Stimulated activated CD4-positive, alpha-beta T cell treated with anti-CD3 and anti-CD28 coated beads, TNF-alpha, amount 100 ng/mL, for 24 hours (primary cell): ENCODE measurements at places on chromosomes 5 and 9.

DNA sequence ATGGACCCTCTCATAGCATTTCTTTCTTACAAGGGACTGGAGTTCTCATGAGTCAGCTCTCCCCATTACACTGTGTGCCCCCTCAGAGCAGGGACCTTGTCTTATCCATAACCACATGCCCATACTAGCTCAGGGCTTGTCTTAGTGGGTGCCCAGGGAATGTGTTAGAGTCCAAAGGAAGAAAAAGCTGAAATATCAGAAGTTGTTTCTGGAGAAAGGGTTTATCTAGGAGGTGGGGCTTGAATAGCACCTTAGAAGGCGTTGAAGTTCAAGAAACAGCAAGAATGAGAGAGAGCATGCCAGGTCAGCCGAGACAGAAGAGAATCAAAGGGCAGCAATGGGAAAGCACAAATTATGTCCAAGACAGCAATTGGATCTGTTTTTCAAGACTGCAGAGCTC, 109.4 kb downstream of the TTLL11 start:
- DNase-seq, result no peak

- no peak for DNase-seq
Measured at GRCh38 chr5:39542511-39543285, 117.9 kb upstream of the DAB2 start.

DNA sequence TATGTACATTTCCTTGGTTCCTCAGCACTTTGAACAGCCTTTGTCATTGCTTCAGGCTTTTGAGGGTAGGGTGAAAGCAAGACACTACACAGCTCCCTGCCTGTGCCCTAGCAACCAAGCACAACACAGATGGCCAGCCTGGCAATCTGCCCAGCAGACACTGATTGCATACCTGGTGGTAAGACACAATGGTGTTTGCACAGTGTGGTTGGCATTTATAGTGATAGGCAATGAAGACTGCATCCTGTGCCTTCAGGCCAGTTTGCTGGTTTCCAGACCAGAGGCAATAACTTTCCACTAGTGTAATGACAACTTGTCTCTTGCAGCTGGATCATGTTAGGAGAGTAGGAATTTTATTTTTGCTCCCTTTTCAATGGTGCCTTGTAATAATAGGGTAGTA, 144.5 kb upstream of the TNC start:
- no peak for DNase-seq

- no peak for DNase-seq
Measured at GRCh38 chr9:71762900-71763653, 5.2 kb downstream of the CEMIP2 start.

GRCh38 chr5:91011029-91011428, 372.1 kb downstream of the ARRDC3 start:
- DNase-seq, result no peak

DNA sequence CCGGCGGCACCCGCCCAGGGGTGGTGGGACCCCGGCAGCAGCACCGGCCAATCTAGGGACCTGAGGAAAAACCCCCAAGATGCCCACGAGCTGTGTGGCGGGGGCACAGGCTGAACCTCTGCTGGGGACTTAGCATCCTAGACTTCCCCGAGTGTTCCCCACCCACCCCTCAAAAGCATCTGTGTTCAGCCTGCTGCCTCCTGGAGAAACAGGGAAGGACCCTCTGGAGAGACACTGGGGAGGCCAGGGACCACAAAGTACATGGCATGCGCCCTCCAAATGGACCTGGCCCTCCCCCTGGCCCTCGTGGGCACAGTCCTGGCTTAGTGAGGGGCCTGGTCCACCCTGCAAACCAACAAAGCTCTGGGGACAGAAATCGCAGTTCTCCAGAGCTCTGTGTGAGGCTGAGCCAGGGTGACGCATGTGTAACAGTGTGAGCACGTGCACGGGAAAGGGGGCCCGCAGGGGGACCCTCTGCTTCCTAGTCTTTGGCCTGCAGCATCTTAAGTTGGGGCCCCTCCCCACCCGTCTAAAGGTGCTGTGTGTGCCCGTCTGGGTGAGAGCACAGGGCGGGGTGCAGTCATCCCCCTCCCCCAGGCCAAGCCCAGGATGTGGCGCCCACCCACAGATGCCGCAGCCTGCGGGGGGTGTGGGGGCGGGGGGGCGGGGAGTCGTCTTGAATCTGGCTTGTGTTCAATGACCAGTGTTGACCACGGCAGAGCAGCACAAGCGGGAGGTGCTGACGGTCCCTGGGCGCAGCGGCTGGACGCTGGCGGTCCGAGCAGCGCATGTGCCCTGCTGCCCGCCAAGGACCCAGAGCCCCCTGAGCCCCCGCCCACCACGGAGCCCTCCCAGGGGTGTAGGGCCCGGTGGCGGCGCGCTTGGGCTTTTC, 672 bp upstream of the KCNT1 start:
- DNase-seq, result no peak

DNA sequence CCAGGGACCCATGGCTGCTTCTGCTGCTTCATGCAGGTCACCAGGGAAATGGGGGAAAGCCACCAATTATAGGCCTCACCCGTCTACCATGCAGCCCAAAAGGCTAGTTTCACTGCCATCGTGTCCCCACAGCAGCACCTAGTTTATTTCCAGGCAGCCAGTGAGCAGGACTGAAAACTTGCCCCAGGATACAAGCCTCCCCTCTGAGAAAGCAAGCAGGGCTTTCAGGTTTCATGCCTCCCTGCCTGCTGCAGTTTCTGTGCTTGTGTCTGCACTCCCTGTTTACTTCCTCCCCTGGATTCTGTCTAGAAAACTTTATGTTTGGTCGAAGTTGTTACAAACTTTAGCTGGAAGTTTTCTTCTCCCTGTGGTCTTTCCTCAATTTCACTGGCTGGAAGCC, 319.1 kb downstream of the ANXA1 start:
- DNase-seq, result no peak

GRCh38 chr5:160174780-160175437, 54.4 kb upstream of the FABP6 start:
- no peak for DNase-seq

DNA sequence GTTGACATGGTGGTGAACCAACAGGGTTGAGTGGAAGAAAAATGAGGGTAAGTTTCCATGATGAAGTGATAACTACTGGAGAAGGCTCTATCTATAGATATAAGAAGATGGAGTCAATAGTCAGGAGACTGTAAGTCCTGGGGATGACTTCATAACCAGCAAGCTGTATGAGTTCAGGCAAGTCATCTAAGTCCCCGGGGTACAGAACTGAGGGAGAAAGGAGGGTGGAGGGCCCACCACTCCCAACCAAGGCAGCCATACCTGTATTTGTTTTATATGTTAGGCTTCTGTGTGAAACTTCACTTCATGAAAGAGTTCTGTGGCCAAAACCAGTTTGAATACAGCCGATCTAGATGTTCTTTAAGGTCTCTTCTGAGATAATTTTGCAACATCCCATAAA, 53.3 kb upstream of the IFNE start:
- DNase-seq, result no peak

- DNase-seq, result no peak
Measured at GRCh38 chr9:113973963-113974413, 97.9 kb downstream of the ZNF618 start.

GRCh38 chr9:110880189-110880588, 158.1 kb downstream of the LPAR1 start:
- no peak for DNase-seq

DNA sequence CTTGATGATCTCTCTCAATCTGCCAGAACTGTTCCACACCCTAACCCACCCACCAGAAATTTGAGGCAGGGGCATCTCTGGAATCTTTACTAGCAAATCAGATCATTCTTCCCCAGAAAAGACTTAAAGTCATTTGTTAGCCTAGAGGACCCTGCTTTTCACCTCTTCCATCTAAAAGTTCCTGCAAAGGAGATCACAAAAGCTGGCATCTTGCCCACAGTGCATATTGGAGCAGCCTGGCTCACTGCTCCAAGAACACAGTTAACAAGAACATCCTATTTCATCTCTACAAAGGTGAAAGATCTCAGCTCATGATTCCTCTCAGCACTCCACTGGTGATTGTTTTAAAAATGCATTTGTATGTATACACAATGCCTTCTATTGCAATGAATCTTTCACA, 36.3 kb downstream of the GABRP start:
- no peak for DNase-seq

- no peak for DNase-seq
Measured at GRCh38 chr5:102771435-102771834, 16.3 kb downstream of the PAM start.

GRCh38 chr5:5271786-5272321, 131.7 kb downstream of the ADAMTS16 start:
- DNase-seq, result no peak

- no peak for DNase-seq
Measured at GRCh38 chr5:172550996-172551395, 90.1 kb upstream of the NEURL1B start.

DNA sequence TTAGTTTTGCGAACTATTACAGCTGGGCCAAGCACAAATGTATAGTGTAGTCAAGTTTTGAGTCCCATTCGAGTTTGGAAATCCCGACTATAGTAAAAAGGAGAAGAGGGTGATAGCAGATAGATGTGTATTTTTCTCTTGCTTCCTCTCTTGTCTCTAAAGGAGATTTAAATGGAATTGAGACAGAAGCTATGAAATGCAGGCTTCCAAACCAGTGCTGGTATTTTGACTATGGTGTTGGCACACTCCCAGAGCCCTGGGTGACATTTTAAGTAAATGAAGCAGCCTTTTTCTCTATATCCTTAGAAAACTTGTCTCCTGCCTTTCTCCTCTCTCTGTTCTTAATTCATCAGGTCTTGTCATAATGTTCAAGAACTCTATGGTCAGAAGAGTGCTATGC, 17.7 kb upstream of the AUH start:
- no peak for DNase-seq
